ENCODE measurements at places on chromosomes 1 and 21.

DNA sequence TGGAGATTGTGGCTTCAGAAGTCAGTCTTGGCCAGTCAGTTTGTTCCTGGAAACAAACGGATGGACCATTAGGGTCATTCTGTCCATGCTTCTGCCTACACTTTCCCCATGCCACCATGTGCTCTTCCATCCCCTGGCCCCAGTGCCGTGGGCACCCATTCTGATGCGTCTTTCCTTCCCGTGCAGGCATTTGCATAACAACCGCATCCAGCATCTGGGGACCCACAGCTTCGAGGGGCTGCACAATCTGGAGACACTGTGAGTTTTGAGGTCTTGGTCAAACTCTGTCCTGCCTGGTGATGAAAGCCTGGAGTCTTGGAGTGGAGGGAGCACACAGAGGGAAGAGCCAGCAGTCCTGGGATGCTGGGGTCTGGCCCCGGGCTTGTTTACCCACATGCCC is 61.1 kb downstream of the UBE2T start:
- no peak for DNase-seq

DNA sequence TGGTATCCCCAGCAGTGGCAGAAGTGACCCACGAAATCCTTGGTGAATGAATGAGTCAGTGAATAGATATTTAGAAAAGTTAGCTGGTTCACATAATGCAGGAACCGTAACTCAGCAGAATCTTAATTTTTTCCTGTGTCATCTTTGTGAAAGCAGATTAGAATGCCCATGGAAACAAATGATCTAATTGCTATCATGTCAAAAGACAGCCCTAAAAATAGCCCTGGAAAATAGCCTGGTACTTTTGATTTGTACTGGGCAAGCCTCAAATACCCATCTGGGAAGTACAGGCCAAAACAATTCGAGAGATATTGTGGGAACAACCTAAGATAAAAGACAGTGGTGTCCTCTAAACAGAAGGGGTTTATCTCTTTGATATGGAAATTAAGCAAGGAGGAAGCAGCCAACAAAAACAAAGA is 21.1 kb downstream of the FYB2 start:
- no peak for DNase-seq

DNA sequence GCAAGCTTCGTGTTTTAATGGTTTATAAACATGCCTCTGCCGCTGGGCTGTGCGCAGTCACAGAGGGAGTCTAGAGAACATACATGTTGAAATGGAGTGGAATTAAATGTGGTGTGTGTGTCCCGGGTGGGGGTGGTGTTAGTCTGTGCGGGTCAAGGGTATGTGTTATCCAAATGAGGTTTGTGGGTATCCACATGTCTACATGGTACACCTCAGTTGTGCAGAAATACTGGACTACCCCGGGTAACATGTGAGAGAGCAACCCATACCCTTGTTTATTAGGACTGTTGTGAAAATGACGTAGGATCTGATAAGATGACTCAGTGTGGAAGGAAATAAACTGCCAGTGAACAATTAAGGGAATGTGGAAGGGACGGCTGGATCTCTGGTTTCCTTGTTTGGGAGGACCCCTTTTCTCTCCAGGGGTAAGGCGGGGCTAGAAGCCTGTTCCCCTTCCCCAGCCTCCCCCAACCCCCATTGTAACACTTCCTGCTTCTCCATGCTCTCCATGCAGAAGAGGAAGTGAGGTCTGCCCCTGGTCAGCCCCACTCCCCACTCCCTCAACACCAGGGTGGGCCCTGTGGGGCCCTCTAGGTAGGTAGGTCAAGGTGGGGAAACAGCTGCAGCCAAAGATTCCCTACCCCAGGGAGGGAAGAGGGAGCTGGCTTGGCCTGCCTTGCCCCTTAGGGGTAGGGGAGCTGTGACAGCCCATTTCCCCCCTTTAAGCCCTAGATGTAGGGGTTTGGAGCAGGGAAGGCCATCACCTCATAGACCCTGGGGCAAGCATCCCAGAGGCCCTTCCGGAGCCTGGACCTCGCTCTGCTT is 690 bp downstream of the EPS8L3 start:
- DNase-seq: peak; percentile 77

GRCh38 chr1:50438945-50439344 is 15.7 kb upstream of the DMRTA2 start:
- DNase-seq: no peak

GRCh38 chr1:166383137-166383536 is 216.3 kb upstream of the FAM78B start:
- no peak for DNase-seq

DNA sequence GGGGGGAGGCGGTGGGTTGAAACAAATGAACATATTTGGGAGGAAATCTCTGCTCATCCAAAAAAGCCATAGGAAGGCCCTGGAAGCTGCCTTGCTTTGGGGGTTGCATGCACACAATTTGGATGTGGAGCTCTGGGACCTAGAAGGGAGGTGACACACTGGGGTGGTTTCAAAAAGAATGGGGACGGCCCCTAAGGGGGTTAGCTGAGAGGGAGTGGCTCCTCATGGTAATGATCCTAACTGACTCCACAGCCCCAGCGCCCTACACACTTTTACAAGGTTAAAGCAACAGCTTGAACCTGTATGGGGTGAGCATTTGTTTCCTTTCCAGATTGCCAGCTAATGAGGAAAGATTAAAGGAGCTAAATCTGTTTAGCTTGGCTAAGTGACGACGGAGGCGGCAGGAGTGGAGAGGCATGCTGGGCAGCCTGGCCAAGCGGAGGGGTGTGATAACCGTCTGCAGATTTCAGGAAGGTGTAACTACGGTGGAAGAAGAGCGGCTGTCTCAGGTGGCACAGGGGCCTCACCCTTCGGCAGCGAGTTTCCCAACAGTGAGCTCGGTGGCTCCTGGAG is 107.3 kb downstream of the RNF220 start:
- DNase-seq: peak; percentile 53

- no peak for DNase-seq
Measured at GRCh38 chr1:26218906-26219494, 15.0 kb upstream of the CEP85 start.

- no peak for DNase-seq
Measured at GRCh38 chr1:203663821-203664220, 37.2 kb downstream of the ATP2B4 start.

DNA sequence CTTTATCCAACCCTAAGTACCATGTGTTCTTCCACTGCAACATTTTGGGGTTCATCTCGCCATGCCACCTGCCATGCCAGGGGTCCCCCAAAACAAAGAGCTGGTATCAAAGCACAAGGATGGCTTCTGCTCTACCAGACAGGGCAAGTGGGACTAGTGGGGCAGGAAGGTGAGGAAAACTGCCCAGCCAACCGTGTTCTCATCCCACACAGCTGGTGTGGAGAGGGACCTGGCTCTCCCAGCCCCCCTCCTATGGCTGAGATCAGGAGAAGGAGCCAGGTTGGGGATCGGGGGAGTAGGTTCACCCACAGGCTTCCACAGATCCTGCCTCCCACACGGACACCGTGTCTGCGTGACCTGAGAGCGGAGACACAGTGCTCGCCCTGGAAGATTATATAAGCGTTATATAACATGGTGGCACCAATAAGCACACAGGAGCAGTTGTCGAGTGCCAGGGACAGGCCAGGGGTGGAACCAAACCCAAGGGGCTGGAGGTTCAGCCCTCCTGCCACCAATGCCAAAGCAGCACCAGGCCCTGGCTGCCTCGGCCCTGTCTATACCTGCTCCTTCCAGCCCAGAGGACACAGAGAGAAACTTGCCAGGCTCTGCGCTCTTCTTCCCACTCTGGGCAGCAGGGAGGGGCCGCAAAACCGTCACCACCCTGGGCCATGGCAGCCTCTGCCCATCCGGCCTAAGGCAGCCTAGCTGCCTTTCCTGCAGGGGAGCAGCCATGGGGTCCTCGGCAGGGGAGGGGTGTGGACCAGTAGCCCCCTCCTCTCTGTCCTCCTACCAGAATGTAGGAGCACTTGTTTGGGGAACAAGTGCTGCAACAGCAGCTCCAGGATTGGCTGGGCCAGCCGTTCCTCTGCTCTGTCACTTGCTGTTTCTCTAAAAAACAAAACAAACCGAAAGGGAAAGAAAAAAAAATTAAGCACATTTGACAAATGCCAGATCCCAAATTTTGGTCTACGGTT is 43.5 kb downstream of the CD34 start:
- peak; percentile 50 for DNase-seq

DNA sequence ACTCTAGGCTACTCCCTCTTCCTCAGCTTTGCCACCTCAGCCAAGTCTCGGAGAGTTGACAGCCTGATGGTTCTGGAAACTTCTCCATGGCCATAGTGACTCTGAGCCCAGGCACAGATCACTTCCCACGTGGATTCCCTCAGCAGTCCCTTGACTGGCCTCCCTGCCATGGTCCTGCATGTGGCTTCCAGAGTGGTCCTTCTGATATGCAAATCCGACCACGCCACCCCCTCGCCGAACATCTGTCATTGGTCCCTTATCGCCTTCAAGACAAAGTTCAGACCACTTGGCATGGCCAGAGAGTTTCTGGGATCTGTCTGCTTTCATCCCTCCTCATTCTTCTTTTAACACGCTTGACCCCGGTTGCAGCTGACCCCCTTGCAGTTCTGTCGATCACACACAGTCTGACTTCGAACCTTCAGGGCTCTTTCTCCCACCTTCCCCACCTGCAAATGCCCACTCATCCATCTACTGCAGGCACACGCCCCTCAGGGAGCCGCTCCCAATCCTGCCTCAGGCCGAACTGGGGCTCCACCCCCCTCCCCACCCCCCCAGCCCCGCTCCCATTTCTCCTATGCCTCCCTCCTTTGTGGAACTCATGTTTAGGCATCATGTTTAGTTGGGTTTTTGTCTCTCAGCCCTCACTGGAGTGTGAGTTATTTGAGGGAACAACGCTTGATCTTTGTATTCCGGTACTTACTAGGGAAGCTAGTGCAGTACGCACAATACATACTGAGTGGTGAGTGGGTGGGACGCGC is 29.0 kb downstream of the KIAA1614 start:
- DNase-seq: no peak

GRCh38 chr1:185517808-185518419 is 200.9 kb upstream of the IVNS1ABP start:
- no peak for DNase-seq

GRCh38 chr1:2405588-2406295 is 6.6 kb downstream of the PEX10 start:
- DNase-seq: no peak

GRCh38 chr21:24436236-24436635 is 1171.0 kb downstream of the MRPL39 start:
- no peak for DNase-seq

DNA sequence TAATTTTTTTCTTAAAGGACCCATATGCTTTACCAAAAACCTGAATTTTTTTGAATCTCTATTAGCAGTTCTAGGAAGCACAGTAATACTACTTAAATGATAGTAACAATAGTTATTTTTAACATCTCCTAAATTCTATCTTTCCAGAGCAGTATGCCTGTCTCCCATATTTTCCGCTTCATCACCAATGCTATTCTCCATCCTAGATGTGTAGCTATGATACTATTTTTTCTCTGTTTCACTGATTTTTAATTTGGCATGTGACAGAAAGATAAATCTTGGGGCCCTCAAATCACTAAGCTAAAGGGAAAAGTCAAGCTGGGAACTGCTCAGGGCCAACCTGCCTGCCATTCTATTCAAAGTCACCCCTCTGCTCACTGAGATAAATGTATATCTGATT is 102.3 kb upstream of the HMCN1 start:
- no peak for DNase-seq

DNA sequence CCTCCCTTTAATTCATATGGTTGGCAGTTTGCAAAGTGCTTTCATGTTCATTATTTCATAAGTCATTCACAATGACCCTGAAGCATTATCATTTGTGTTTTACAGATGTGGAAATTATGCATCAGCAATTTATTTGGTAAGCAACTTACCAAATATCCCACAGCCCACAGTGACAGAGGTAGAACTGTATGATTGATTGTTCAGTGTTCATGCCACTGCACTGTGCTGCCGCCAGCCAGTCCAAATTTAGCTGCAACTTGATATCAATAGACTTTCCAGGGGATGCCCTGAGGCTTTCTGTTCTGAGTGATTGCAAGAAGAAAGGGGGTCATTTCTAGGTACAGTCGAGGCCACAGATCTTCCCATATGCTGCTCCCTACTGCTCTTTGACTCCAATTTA is 380.3 kb downstream of the PLPP3 start:
- DNase-seq: no peak

DNA sequence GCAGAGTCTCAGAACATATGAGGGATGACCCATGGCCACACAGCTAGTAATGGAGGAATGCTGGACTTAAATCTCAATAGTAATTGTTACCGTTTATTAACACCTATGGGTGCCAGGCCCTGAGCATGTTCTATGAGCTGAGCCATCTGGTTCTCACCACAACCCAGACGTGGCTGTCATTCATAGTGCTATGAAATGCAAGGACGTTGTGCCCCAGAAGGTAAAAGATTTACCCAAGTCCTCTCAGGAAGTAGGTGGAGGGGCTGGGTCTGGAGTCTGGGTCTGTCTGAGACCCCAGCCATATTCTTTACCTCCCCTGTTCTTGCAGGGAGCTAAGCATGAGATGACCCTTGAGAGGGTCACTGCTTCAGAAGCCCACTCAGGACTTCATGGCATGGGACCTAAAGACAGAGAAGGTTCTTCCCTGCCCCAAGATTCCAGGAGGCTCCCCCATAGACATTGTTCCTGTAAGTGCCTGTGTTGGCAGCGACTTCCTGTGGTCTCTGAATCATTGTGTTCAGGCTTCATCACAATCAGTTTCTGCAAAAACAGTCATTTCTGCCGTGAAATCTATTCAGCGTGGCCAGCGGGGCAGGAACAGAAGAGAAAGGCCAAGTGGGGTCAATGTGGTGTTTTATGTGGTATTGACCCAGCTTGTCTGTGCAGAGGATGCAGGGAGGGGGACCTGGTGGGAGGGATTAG is 475.4 kb downstream of the PTPRU start:
- no peak for DNase-seq

DNA sequence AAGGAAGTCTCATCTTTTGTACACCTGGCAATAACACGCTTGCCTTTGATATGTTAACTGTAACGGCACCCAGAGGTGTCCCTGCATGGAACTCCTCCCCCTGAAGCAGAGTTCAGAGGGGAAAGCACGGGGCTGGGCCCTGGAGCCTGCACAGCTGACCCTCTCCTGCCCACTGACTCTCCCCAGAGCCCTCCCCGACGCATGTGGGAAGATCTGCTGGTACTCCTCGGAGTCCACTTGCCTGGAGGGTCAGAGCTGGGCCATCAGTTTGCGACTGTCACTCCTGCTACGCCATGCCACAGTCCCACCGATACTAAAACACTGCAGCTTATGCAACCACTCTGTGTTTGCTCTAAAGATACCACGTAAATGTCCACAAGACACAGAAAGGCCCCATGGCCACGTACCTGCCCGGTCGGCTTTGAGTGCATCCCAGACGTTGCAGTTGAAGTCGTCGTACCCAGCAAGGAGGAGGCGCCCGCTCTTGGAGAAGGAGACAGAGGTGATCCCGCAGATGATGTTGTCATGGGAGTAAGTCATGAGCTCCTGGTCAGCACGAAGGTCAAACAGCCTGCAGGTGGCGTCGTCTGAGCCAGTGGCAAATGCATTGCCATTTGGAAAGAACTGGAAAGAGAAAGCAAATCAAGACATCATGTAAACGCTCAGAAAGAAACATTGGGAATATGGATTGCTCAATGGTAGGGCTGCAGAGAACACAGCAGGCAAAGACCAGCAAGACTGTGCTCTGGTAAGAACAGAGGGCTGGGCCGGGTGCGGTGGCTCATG is 10.6 kb upstream of the NADK start:
- peak; percentile 62 for DNase-seq

DNA sequence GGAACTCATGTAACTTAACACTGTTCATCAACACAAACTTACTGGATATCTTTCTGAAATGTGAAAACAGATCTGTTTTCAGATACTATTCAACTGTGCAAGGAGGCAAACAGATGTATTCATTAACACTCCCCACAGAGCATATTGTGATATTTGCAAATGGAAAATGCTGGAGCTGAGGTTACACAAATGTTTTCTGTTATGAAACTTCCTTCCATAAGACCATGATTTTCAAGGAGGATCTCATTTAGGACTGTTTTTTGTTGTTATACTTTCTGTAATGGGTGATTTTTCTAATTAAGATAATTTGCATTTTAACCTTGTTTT is 56.1 kb downstream of the GABPA start:
- no peak for DNase-seq
